ENCODE measurements at places on chromosomes 5 and 9.

GRCh38 chr5:10251405-10251804 is 1.3 kb downstream of the CCT5 start:
- no peak for DNase-seq

GRCh38 chr9:92064711-92065110 is 50.5 kb downstream of the SPTLC1 start:
- no peak for DNase-seq

- no peak for DNase-seq
These were observed 26.6 kb downstream of the SMARCA2 start for GRCh38 chr9:2041736-2042135.

- DNase-seq = no peak
These were observed 23.0 kb downstream of the EPB41L4B start for GRCh38 chr9:109297899-109298298.

- DNase-seq = peak; percentile 6
These were observed 100.9 kb downstream of the PRKACG start for GRCh38 chr9:68913054-68913453.

GRCh38 chr5:129359450-129359849 is 100.6 kb upstream of the ADAMTS19 start:
- no peak for DNase-seq

Measured in suppressor macrophage (primary cell).